Purkinje cell (primary cell): ENCODE measurements at places on chromosomes 16 and 17. TPM values are rescaled to one million over a fixed set of nuclear protein-coding genes. Genes with fewer than 3 reads are reported as not detected.

Gene RUNDC3A
- polyA plus RNA-seq: 40.9 and 41.5 TPM in 2 replicates

Gene MRPL12
- 2.6 and 10.2 TPM in 2 replicates for polyA plus RNA-seq

Gene C17orf107
- polyA plus RNA-seq: 0.75 TPM in 1 of 2 replicates, not detected in the other

Gene CNGB1
- not detected in 2 replicates for polyA plus RNA-seq

Gene IL34
- polyA plus RNA-seq: 1.7 TPM in 1 of 2 replicates, not detected in the other
